ENCODE measurements at places on chromosomes 6 and 20. TPM values are rescaled to one million over a fixed set of nuclear protein-coding genes. Genes with fewer than 3 reads are reported as not detected.

DEFB124 gene
- total RNA-seq, result not detected

GNRH2 gene
- total RNA-seq, result not detected

EYS gene
- not detected for total RNA-seq

DNA sequence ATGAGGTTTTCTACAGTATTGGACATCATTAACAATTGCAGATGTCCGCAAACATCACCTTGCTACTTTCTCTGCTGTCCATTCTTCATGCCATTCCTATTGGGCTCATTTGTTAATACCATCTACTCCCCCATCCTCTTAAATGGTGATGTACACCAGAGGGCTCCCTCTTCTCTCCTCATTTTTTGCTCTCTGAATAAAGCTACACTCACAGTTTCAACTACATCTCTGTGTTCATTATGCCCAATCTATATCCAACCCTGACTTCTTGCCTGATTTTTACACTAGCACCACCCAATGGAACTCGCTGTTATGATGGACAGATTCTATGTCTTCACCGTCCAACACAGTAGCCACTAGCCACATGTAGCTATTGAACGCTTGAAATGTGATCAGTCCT is 288.1 kb upstream of the ID4 start:
- DNase-seq, result no peak

DNA sequence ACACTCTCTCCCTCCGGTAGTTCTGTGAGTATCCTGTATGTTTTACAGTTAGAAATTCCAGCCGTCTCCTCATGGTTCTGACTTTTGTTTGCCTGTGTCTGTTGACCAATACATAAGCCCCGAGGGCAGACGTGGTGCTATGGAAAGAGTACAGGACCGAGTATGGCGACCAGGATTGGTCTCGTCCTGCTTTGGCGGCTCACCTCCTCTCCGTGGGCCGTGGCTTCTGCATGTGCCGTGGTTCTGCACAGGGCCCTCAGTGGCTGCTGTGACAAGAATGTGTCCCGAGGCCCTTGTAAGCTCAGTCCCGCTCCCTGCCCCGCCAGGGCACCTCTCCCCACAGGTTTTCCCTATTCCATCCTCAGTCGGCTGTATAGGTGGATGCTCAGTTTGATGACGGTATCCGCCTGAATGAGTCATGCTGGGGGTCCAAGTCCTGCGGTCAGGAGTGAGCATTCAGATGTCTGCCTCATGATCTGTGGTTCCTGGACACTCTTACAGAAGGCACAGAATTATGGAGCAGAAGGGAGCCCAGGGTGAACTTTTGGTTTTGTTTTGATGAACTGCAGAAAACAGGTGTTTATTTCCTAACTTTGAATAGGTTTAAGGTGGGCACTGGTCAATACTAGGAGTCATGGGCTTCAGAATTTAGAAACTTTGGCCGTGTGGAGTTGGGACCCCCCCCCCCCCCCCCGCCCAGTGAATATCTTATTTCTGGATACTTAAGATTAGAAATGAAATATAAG is 1.2 kb downstream of the ARFGAP1 start:
- DNase-seq, result no peak

DNA sequence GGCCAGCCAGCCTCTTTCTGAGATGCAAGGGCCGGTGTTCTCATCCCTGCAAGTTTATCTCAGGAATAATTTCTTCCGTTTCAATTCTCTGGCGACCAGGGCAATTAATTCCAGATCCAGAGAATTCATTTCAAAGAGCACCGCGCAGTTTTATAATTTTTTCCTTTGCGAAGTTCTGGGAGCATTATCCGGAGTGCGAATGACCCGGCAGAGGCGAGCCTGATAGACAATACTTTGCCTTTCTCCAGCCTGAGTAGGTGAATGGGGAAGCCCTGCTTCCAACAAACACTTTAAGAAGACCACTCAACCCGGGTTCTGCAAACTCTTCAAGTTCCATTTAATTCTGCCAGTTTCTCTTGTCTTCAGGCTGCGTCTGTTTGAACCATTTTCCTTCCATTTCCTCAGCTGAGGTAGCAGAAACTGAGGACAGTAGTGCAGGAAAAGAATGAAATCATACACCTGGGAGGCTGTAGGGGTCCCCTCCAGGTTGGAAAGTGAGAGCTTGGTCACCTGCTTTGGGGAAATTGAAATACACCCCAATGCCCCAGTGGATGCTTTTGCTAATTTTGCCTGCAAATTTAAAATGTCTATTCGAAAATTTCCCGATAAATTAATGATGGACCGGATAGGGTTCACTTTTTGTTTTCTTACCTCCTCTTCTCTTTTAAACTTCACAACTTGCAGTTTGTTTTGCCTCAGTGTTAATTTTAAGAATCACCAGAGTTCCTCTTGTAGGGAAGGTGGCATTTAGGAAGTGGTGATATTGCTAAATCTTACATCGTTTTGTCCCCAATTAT is 1.1 kb downstream of the VGLL2 start:
- no peak for DNase-seq

- DNase-seq, result peak; percentile 37
Measured at GRCh38 chr6:127515794-127516661, 3.1 kb downstream of the MTCL3 start.

DNA sequence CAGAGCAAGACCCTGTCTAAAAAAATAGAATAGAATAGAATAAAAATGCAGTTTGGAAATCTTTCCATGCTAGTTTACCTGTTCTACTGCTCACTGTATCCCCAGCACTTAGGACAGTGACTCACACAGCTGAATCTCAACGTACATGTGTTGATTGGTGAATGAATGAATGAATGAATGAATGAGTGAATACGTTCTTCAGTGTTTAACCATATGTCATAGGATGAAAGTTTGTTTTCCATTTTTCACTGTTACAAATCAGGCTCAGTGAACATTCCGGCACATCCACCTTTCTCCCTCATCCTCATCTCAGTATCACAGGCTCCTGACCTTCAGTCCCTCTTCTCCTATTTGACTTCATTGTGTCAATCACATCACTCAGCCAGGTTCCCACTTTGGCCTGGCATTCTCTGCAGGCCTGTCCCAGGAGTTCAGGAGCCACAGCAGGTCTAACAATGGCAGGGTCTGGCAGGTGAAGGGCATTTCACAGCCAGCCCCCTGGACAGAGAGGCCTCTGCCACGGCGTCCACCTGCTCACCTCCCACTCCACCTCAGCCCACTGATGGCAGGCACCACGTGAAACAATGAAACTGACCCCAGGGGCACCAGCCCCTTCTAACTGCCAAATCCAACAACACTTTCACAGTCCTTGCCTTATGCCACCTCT is 7.9 kb downstream of the ZC3H12D start:
- no peak for DNase-seq

- no peak for DNase-seq
Measured at GRCh38 chr20:50360218-50360672, 149.9 kb upstream of the PTPN1 start.

DNA sequence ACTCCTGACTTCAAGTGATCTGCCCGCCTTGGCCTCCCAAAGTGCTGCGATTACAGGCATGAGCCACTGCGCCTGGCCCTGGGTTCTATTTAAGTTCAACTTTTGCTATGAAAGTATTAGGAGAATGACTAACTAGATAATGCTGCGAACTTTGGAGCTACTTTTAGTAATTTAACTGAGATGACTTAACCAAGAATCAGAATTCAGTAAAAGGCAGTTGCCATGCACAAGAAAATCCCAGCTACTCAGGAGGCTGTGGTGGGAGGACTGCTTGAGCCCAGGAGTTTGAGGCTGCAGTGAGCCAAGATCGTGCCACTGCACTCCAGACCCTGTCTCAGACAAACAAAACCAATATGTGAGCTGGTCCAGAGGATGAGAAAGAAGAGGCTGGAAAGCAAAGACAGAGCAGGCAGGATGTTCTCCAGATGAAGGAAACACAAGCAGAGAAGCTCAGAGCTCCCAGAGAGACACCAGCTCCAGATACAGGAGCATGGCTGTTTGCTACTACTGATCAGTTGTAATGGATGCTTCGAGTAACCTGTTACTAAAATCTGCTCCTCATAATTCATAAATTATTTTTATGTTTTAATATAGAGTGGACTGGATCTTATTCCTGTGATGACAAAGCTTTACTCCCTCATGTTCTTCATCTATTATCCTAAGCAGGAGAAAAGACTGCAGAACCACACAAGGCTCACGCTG is 23.9 kb downstream of the ZNF217 start:
- no peak for DNase-seq

- peak; percentile 67 for DNase-seq
Measured at GRCh38 chr20:62219992-62220665, at the start of gene HRH3. HRH3 (minus strand) TSS chr20:62220278; CDS start chr20:62219970, 308 bp downstream.
